ENCODE measurements at places on chromosomes 2 and 18.

DNA sequence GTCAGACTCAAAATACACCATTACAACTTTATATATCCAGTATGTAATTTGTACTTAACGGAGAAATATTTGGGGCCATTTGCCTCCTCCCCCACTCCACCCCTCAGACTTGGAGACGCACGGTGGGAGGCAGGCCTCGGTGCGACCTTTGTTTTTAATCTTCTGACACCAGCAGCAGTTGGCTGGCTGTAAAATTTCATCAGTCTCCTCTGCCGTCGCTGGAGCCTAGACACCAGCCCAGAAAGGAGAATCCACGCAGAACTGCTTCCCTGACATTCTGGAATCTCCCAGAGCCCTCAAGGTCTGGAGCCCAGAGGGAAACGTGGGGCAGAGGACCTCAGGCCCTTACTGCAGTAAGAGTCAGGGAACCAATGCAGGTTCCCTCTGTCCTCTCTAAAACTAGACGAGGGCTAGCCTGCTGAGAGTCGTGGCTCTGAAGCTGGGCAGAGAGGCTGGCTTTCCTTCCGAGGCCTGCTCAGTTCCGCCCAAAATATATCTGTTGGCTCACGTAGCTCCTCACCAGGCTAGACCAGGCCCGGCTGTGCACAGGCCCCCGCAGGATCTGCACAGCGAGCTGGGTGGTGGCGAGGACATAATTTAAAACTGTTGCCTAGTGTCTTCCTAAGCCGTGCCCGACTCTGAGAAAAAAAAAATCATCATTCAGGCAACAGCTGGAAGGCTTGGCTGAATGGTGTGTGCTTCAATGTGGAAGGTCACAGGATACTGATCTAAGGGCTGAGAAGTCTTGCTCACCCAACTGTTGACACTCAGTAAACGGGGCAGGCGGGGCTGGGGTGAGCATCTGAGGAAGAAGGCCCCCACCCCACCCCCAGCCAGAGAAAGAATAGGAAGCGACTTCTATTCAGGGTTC is 40.4 kb downstream of the EN1 start:
- no peak for DNase-seq

DNA sequence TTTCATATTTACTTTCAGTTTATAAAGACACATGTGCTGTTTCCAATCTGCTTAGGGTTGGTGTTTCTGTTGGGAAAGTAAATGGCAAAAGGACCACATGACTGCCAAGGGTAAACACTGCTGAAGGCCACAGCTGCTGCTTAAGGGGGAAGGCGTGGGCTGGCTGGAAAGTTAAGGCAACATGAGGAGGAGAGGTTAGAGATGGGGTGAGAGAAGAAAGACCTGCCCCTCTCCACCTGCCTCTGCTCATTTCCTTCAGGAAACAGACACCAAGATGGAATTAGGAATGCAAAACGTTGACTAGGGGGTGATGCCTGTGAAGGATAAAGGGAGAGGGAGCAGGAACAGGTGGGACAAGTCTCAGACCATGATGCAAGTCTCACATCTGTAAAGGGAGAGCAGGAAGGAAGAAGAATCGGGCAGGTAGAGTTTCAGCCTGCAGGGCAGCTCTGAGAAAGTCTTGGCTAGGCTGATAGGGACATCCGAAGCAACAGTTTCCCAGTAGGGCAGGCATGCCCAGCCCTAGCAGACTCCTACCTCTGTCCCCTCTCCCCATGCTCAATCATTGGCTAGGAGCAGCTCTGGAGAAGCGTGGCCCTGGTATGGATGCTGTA is 86.0 kb downstream of the CDC42EP3 start:
- no peak for DNase-seq

DNA sequence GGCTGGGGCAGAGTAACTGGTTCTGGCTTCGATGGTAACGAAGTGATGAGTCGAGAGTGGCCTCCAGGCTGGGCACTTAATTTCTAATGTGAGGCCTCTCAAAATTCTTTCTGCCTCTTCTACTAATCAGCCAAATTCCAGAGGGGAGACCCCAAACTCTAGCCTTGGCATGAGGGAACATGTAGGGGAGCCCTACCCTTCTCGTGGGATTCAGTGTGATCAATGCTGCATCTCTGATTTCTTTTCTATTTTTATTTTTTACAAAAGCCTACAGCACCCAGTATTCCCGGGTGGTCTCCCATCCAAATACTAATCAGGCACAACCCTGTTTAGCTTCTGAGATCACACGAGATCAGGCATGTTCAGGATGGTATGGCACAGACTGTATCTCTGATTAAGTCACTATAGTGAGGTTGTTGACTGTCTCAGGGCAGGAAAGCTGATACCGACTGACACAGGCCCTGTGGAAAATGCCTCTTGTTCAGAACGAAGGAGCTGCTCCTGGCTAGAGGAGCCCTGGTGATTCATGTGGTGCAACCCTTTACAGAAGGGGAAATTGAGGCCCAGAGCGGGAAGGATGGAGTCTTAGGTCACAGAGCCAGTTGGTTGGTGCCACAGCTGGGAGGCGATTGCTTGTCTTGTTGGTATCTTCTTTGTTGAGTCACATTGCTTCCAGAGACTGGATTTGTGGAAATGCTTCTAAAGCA is 126.3 kb upstream of the HS6ST1 start:
- DNase-seq: no peak

GRCh38 chr2:204635478-204635877 is 90.2 kb downstream of the PARD3B start:
- DNase-seq: no peak

GRCh38 chr2:197838036-197838435 is 33.6 kb downstream of the PLCL1 start:
- DNase-seq: no peak

DNA sequence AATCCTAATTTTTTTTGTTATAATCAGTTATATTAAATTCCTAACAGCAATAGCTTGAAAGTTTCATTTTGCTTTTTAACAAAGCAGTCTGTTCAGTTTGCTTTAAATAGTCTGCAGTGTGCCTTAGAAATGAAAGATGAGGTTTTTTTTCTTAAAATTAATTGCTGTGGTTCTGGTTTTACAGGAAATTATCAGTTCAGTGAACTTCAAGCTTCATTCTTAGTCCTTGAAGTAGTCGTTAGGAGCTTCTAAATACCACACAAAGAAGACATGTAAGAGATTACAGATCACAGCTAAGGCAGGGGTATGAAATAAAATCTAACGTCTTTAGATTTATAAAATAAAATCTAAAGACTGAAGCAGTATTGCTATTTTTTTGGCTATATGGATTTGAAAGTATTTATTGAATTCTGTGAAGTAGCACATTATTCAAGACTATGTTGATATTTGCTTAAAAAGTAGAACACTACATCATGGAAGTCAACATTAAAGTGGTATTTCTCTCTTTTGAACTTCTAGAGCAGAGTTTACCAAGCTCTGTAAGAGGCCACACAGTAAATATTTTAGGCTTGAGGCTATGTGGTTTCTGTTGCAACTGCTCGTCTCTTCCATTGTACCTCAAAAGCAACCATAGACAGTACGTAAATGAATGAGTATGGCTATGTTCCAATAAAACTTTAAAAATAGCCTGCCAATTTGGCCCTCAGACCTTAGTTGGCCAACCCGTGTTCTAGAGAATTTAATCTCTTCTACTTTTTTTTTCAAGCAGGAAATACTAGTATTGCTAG is 81.5 kb upstream of the STON1 start:
- DNase-seq: no peak

DNA sequence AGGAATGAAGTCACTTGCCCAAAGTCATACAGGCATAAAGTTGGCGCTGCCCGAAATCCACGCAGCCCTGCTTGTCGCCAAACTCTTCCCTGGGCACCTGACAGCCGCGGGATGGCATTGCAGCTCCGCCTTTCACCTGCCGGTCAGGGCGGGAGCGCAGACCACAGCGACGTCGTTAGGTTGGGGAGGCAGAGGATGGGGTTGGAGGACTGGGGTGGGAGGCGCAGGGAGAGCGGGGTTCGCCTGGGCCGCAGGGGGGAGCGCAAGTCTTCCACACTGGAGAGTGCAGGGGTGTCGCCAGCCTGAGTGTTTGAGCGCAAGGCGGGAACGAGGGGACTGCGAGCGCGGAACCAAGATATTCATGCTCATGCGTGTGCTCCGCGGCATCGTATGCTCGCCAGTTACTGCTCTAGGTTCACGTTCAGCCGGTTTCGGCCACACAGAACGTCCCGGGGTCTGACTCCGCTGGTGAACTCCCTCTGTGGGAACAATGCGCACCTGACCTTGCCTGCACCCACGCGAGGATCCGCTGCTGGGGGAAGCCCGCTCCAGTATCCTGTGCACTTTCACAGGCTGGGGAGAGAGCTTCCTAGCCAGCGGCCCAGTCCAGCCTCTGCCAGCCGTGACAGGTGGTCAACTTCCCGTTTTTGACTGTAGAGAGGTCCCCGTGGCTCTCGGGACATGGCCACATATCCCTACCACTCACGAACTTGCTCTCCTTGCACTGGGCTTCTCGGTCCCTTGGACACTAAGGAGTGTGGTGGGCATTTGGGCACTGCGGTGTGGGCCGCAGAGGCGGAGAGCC is 767 bp upstream of the NPPC start:
- DNase-seq: no peak

- no peak for DNase-seq
These were observed 52.0 kb downstream of the DCC start for GRCh38 chr18:52391810-52392559.

DNA sequence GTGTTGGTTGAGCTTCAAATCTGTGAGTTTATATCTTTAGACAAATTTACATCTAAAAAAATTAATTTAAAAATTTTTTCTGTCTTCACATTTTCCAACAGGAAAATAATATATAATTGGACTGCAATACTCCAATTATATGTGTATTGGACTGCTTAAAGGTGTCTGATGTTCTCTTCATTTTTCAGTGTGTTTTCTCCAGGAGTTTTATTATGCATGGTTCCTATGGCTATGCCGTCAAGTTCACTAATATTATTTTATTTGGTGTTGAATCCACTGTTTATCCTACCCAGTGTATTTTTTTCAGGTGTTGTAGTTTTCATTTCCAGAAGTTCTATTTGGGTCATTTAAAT is 62.1 kb upstream of the CTLA4 start:
- no peak for DNase-seq

All from activated naive CD4-positive, alpha-beta T cell (primary cell).